ENCODE measurements at places on chromosomes 16 and 17. TPM values are rescaled to one million over a fixed set of nuclear protein-coding genes. Genes with fewer than 3 reads are reported as not detected.
A peak's percentile ranks its signal among the peaks of the same experiment; 100 is the strongest.

GRCh38 chr16:24700549-24701392 is 28.7 kb upstream of the TNRC6A start:
- DNase-seq = no peak

Gene SMIM36
- total RNA-seq = not detected

Gene OXLD1
- 26.7 TPM for total RNA-seq

DNA sequence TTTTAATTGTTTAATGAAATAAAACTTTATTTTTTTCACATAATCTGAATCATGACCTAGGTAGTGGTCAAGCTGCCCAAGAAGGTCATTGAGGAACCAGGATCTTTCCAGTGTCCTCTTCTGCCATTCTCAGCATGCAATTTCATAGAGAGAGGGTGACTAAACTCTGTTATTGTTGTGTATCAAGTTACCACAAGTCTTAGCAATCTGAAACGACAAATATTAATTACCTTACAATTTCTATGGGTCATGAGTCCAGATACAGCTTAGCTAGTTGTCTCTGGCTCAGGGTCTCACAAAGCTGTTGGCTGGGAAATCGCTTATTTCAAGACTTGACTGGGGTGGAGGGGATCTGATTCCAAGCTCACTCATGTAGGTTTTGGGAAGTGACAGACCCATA is 37.6 kb downstream of the FTO start:
- DNase-seq = no peak

Gene NPB
- total RNA-seq = 0.55 TPM

DNA sequence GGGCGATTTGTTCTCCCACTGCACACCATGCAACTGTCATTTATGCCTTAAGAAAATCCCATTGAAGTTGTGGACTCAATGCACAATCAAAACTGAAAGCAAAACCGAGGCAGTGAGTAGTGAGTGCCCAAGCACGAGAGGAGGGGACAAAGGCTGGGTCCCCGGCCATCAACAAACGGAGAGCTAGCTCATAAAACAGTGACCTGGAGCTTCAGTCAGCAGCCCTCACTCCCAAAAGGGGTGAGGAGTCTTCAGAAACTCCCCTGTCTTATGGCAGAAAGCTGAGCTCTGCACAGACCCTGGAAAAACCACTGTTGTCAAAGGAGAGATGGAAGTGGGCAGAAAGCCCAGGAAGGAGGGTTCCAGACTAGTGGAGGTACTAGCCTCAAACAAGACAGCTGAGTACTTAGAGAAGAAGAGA is 96.9 kb downstream of the ADCY9 start:
- DNase-seq = no peak

GRCh38 chr17:70797166-70797565 is 627.8 kb downstream of the KCNJ2 start:
- no peak for DNase-seq

DNA sequence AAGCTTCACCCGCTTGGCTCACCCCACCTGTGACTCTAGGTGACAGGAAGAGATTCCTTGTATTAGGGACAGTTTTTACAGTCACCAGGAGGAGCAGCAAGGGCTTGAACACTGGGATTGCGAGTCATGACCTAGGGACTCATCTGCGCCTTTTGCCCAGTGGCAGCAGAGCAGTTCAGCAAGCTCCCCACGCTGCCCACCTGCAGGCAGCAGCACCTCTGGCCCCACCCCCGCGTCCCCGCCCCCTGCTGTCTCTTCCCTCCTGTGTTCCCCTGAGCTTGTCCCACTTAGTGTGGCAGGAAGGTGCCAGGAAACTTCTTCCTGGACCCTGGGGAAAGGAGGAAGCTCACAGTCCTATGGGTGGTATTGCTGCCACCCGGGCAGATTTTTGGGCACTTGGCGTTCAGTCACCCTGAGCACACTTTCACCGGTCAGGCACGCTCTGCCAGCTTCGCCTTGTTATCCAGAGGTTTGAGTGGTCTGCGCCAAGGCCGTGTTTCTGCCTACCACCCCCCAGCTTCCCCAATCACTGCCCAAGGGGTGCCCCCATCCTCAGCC is 8.7 kb downstream of the MMP15 start:
- DNase-seq = peak; percentile 40

DNA sequence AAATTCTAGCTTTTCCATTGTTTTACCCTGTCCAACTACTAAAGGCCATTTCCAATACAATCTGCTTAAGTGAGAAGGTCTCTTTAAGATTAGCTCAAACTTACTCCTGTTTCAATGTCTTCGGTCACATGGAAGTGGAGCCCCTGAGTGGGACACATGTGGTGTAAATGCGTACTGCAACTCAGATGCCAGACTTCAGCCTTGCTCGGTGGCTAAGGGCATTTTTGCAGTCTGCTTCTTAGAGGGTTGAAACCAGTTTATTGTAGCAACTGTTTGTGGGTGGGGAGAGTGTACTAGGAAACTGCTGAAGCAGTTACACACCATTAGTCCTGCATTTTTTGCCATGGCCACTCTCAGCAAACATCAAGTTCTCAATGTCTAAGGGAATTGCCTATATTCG is 140.6 kb downstream of the PARN start:
- DNase-seq = no peak

Gene FN3K
- 27.4 TPM for total RNA-seq

Gene TAT
- not detected for total RNA-seq

- peak; percentile 75 for DNase-seq
Observed at GRCh38 chr16:88685156-88686061, 898 bp downstream of the SNAI3 start.

Gene SHCBP1
- 1.0 TPM for total RNA-seq

DNA sequence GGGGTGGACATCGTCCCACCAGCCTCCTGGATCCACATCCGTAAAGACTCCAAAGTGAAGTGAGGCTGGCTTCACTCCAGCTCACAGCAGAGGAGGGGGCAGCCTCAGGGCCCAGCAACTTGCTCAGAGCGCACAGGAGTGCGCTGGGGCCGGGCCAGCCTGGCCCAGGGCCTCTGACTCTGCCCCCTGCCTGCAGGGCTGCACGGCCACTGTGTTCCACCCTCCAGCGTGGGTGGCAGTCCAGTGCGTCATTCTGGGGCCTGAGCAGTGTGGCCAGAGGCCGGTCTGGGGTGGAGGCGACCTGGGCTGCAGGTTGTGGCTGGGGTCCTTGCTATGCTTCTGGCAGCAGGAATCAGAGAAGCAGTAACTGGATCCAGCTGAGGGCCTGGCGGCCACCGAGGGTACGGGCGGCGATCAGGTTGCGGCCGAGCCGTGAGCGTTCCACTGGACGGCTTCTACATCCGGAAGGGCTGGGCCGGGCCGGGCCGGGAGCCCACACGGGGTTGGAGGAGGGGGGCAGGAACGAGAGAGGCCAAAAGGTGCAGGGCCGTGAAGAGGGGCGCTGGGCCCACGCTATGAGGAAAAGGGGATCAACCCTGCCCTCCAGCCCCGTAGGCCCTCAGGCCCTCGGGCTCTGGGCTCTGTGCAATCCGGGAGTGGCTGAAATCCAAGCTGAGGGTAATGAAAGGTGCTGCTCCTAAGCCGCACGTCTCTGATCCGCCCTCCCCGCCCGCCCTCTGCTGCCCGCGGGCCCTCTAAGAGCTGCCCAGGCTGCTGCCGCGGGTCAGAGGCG is at the start of gene FSCN2:
Gene FSCN2 (plus strand): TSS at position 787 of the 793 bp plus-strand sequence. CDS start 155 bp downstream, outside the sequence.
- DNase-seq = no peak

DNA sequence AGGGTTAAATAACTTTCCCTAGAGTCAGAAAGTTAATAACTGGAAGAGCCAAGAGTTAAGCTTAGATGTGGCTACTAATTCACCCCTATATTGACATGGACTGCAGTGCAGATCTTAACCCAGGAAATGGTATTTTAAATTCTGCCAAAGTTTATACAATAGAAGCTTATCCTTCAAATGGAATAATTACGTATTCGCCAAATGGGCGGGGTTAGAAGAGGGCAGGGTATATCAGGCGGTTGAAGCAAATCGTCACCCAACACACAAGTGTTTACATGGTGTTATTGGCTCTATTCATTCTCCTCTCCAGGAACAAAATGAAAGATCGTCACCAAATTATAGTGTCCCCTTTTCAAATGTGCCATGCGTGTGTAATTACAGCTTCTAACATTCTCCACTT is 182.7 kb downstream of the PRKCB start:
- no peak for DNase-seq

Gene FBXL16
- total RNA-seq = 3.6 TPM

- no peak for DNase-seq
Observed at GRCh38 chr17:30920282-30920681, 1.5 kb upstream of the ADAP2 start.

All from upper lobe of right lung (tissue), 1 donor.